ENCODE measurements at places on chromosomes 6 and 20. TPM values are rescaled to one million over a fixed set of nuclear protein-coding genes. Genes with fewer than 3 reads are reported as not detected.
A peak's percentile ranks its signal among the peaks of the same experiment; 100 is the strongest.

Gene FOXF2
- 0.24 TPM for total RNA-seq

DNA sequence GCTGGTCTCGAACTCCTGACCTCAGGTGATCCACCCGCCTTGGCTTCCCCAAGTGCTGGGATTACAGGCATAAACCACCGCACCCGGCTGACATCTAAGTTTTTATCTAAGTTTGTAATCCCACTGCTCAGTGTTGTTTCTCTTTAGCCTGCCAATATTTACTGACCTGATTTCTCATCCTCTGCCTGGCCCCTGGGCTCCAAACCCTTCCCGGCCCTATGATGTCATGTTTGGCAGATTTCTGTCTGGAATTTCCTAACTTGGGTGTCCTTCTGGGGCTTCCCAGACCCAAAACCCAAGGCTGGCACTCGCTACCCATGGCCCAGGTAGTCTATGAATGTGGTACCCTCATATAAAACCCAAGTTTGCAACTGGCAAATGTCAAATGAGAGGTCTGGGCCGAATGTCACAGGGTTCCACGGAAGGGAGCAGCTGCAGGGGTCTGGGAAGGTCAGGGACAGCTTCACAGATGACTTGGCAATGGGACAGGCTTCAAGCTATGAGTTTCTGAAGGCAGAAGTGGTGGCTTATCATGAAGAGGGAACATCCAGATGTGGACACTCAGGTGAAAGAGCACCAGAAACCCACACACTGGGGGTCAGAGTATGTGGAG, 54.9 kb downstream of the TMEM170B start:
- DNase-seq = no peak

Gene JAG1
- 42.3 TPM for total RNA-seq

Gene COL21A1
- 9.2 TPM for total RNA-seq

Gene METTL24
- total RNA-seq = 2.1 TPM

GRCh38 chr6:2913621-2914317, 10.7 kb upstream of the SERPINB9 start:
- DNase-seq = no peak

GRCh38 chr20:53578492-53579222, 15.0 kb downstream of the ZNF217 start:
- no peak for DNase-seq

Gene SNAI1
- total RNA-seq = 8.5 TPM

- no peak for DNase-seq
These were observed 221.1 kb upstream of the PRSS16 start for GRCh38 chr6:27026361-27026760.

Gene MCCD1
- not detected for total RNA-seq

- no peak for DNase-seq
These were observed 59.5 kb downstream of the NCOA3 start for GRCh38 chr20:47561180-47561579.

GRCh38 chr6:35287671-35288396, 9.8 kb upstream of the DEF6 start:
- no peak for DNase-seq

DNA sequence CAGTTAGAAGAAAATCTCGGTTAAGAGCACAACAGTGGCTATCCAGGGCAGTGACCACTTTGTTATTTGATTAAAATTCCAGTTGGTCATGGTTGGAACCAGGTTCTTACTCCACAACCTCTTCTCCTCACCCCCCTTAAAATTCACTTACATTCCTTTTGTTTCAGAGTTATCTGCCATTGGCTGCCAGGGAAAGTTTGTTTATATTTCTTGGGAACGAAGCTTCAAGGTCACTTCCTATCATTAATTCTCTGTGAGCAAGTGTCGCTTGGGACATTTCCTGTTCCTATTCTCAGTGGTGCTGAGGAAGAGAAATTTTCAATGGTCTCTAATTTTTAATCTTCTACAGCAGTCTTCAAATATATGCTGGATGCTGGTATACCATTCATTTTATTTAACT, 121.1 kb upstream of the COL21A1 start:
- no peak for DNase-seq

GRCh38 chr20:63100174-63100925, 93.6 kb upstream of the BHLHE23 start:
- peak; percentile 12 for DNase-seq

GRCh38 chr20:41510224-41510623, 108.0 kb downstream of the CHD6 start:
- DNase-seq = peak; percentile 26

DNA sequence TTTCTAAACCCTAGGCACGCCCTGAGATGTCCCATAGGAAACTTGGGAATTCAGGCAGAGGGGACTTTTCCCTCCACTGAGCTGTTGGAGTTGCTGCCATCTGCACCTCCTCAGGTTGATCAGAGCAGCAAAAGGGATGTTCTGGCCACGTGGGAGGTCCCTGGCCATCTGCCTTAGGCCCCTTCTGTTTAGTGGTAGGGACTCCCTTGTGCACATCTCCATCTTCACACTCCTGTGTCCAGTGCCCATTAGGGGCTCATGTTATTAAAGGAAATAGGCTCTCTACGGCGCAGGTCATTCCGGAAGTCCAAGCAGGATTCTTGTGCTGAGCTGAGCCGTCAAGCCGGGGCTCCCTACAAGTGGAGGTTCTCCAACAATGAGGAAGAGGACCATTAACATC, 237.8 kb upstream of the RIN2 start:
- no peak for DNase-seq

- no peak for DNase-seq
These were observed 415.5 kb upstream of the MAN1A1 start for GRCh38 chr6:119764927-119765681.

Gene PPP1R14C
- total RNA-seq = 94.9 TPM

DNA sequence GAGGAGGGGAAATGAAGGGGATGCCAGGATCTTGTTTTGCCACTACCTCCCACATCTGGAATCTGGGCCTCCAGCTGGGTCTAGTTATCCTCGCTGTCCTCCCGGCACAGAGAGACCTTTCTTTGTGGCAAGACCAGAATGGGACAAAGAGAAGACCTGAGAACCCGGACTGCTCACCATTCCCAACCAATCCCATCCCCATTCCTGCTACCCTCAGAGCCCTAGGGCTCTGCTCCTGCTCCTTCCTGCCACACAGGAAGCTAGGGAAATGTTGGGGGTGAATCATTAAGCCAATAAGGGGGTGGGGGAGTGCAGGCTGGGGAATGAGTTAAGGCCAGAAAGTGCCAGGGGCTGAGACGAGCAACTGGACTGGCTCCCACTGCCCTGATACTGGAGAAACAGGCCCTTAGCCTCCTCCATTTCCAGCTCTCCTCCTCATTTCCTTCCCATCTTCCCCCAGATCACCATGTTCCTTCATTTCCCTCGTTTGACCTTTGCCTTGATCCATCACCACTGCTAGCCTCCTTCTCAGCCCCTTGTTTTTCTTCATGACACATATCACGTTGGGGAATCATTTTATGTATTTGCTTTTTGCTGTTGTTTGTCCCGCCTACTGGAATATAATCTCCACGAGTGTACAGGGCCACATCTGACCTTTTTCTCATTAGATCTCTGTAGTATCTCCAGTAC, 4.6 kb upstream of the IER3 start:
- DNase-seq = no peak

Gene ECT2L
- 2.8 TPM for total RNA-seq

GRCh38 chr20:36120991-36121390, 33.5 kb upstream of the EPB41L1 start:
- no peak for DNase-seq

Gene RNF5
- total RNA-seq = 73.0 TPM

Gene TCP11
- total RNA-seq = not detected

Gene DTD1
- 18.9 TPM for total RNA-seq

DNA sequence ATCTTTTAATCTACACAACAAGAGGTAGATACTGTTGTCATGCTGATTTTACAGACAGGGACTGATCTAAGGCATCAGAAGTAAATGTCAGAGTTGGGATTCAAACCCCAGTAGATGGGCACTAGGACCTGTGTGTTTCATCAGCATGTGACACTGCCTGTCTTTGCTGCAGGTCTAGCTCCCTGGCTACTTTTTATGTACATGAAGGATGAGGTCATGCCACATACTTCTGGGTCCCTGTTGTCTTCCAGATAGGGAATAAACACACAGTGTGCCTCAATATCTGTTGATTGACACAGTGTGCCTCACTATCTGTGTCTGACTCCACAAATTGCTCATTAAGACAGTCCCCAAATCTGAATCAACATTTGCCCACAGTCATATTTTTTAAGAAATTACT, 106.9 kb downstream of the TFAP2B start:
- DNase-seq = no peak

Gene DEFB128
- not detected for total RNA-seq

Gene SLC13A3
- 0.71 TPM for total RNA-seq

DNA sequence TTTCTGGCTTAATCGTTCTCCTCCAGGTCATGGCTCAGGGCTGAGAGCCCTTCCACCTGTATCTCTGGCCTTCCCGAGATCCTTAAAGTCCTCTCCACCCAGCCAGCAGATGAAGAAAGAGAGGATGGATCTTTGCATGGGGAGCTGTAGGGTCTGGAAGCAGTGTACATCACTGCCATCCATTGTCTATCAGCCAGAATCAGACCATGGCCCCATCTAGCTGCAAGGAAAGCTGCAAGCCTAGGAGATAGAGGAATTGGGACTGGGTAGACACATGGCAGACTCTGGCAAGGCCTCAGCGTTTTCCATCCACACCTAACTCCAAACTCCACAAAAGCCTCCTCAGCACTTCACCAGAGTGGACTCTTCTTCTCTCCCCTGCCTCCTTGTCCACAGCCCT, 113.8 kb upstream of the MAFB start:
- DNase-seq = no peak

- DNase-seq = no peak
These were observed 764.3 kb downstream of the QKI start for GRCh38 chr6:164178679-164179332.

Gene PDYN
- not detected for total RNA-seq

GRCh38 chr20:55449091-55449490, 556.2 kb downstream of the CBLN4 start:
- no peak for DNase-seq

GRCh38 chr20:23018941-23019340, 16.2 kb upstream of the SSTR4 start:
- no peak for DNase-seq

- no peak for DNase-seq
These were observed 99.4 kb downstream of the MYB start for GRCh38 chr6:135280375-135281136.

Gene HAO1
- total RNA-seq = not detected

Gene SLPI
- total RNA-seq = 86.7 TPM

Gene CNR1
- 3.8 TPM for total RNA-seq

GRCh38 chr6:90494067-90494780, 92.6 kb downstream of the MAP3K7 start:
- DNase-seq = no peak

GRCh38 chr6:141562186-141562811, 570.4 kb upstream of the GJE1 start:
- DNase-seq = peak; percentile 56
